ENCODE measurements at places on chromosomes 3 and 15.
A peak's percentile ranks its signal among the peaks of the same experiment; 100 is the strongest.

- DNase-seq = no peak
These were observed 1.5 kb downstream of the SLITRK3 start for GRCh38 chr3:165194511-165195240.

GRCh38 chr15:86193716-86194380 is 114.2 kb downstream of the AGBL1 start:
- no peak for DNase-seq

GRCh38 chr15:22936577-22937472 is 43.3 kb downstream of the CYFIP1 start:
- no peak for DNase-seq

GRCh38 chr3:10757821-10758130 is 58.3 kb upstream of the SLC6A11 start:
- DNase-seq = no peak

DNA sequence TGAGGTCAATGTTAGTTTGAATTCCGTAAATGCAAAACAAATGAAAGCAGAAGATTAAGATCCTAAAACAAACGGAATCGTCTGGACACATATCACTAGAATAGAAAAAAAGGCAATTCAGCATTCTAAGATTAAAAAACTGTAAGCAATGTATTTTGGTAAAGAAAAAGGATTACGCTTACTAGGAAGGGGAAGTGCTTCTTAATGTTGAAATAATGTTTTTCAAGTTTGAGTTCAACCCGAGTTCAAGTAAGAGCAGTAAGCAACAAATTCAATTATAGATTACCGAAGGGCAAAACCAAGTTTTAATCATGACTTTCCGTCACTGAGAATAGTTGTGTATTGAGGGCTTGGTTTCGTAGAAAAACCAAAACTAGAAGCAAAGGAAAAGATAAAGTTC is 637 bp downstream of the CIP2A start:
- peak; percentile 19 for DNase-seq

- peak; percentile 97 for DNase-seq
These were observed 64.5 kb downstream of the CGNL1 start for GRCh38 chr15:57440799-57441198.

GRCh38 chr15:61660579-61660978 is 399.7 kb downstream of the VPS13C start:
- peak; percentile 31 for DNase-seq

GRCh38 chr3:62238003-62238402 is 135.3 kb downstream of the FEZF2 start:
- no peak for DNase-seq

DNA sequence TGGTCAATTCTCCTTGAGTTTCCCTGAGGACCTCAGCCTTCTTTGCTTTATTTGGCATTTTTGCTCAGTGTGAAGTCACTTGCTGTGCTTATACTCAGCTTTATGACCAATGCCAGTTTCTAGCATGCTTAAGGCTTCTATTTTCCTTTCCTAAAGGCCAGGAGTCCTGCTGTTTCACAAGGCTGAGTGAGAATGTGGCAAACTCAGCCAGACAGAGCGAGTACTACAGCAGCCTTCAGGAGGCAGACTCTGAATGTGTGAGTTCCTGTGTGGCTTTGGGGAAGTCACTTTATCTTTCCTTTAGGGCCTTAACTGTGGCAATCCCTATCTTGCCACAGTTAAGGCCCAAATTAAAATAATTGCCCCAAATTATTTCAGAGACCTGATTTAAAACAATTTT is 213.2 kb upstream of the MRPL3 start:
- DNase-seq = no peak

DNA sequence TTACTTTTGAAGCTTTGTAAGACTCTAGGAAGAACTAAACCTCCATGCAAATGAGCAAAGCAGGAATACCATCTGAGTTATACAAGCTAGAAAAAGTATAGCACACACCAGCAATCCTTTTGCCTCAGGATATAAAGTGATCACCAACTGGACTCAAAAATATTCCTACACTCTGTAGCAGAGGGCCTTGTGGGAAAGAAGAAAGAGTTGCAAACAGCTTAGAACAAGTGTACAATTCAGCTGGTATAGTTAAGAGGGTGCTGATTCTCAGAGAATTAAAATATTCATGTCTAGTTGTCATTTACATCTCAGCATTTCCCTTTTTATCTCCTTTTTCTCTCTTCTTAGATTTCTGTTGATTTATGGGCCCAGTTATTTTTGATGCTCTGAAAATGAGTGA is 248.4 kb downstream of the GAP43 start:
- DNase-seq = no peak

DNA sequence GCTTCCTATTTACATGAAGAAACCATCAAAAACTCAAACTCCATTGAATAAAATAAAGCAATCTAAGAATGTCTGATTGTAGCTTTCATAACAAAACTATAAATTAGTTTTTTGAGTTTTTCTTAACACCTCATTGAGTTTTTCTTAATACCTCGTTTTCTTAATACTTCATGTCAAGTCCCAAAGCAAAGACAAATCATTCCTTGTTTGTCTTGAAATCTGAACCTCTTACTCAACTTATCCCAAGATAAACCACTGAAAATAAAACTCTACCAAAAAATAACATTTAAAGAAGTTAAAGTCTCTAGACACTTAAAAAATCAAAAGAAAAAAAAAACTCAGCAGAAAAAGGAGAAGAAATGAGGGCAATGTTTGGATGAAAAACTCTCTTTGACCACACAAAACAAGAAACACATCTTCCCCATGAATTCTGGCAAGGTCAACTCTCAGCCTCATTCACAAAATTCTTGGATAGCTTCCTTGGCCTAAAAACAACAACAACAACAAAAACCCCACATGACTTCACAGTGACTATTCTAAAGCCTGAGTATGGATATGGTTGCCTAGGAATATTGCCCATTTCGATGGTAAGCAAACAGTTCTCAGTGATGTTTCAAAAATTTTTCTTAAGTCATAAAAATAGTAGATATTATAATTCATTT is 38.2 kb downstream of the TMCC1 start:
- DNase-seq = peak; percentile 12

- DNase-seq = no peak
These were observed 22.4 kb downstream of the LYZL4 start for GRCh38 chr3:42387802-42388651.

GRCh38 chr3:156627946-156628569 is 46.3 kb upstream of the TIPARP start:
- peak; percentile 39 for DNase-seq

DNA sequence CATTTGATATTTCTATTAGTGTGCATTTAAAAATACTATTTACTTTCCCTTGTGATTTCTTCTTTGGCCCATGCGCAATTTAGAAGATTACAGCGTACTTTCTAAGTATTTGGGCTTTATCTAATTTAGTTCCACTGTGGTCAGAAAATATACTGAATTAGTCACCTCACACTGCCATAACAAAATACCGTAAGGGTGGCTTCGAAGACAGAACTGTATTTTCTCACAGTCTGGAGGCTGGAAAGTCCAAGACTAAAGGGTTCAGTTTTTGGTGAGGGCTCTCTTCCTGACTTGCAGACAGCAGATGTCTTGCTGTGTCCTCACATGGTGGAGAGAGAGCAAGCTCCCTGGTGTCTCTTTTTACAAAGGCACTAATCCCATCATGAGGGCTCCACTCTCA is 286.2 kb downstream of the ADAMTSL3 start:
- DNase-seq = no peak

GRCh38 chr3:184620475-184621119 is 59.0 kb downstream of the EPHB3 start:
- peak; percentile 57 for DNase-seq

DNA sequence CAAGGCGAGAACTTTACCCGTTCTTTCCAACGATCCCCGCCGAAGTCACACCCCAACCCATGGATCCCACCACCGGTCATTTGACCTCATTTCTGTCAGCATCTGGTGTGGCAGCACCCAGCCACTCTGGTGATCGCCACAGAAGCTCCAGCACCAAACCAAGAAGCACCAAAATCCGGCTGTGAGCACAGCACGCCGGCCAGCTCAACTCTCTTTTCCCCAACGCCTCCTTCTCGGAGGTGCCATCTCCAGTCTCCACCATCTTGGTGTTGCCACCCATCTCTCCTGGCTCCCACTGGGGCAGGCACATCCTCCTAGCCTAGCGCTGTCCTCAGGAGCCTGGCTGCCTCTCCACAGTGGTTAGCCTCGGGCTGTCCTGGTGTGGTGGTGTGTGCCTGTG is 6.5 kb downstream of the MUC4 start:
- DNase-seq = no peak

GRCh38 chr3:70716832-70717231 is 404.4 kb upstream of the MDFIC2 start:
- DNase-seq = peak; percentile 37

GRCh38 chr3:100954199-100954935 is 38.9 kb downstream of the ABI3BP start:
- no peak for DNase-seq

GRCh38 chr3:187919544-187919943 is 174.3 kb upstream of the BCL6 start:
- no peak for DNase-seq

GRCh38 chr15:51766341-51766740 is 14.9 kb downstream of the TMOD2 start:
- no peak for DNase-seq

- no peak for DNase-seq
These were observed 463.3 kb upstream of the CCDC54 start for GRCh38 chr3:106913966-106914365.

DNA sequence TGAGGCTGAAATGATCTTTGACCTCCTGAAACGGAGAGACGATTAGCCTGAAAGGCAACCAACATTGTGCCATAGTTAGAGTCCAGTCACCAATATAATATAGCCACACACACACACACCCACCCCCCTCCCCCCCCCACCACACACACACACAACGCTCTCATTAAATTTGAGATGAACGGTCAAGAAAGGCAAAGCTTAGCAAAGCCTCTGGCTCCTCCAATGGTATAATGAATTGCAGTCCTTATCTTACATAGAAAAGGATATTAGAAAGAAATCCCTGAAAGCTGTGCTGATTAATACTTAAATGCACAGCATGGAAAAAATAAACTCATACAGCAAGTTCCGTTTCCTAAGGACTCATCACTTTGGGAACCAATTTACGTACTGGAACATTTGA is 876 bp upstream of the ZNF385D start:
- DNase-seq = no peak

DNA sequence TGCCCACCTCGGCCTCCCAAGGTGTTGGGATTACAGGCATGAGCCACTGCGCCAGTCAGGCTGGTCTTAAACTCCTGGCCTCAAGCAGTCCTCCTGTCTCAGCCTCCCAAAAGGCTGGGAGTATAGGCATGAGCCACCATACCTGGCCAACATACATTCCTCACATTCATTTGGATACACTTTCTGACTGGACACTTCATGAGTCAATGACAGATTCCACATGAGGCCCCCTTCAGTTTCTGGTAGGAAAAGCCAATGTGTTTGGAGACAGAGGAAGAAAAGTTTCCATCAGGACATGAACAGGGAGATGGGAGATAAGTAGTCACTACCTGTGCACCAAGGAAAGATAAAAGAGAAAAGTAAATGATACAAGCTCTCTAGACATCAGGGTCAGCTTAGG is 49.4 kb upstream of the GSK3B start:
- DNase-seq = no peak

GRCh38 chr15:34973512-34973911 is 4.0 kb upstream of the AQR start:
- DNase-seq = no peak

GRCh38 chr15:60854858-60855564 is 374.1 kb downstream of the RORA start:
- DNase-seq = peak; percentile 38

- DNase-seq = no peak
These were observed 12.8 kb downstream of the IL17RB start for GRCh38 chr3:53859178-53859577.

- DNase-seq = peak; percentile 46
These were observed 5.8 kb upstream of the PLA2G4D start for GRCh38 chr15:42100021-42100800.

DNA sequence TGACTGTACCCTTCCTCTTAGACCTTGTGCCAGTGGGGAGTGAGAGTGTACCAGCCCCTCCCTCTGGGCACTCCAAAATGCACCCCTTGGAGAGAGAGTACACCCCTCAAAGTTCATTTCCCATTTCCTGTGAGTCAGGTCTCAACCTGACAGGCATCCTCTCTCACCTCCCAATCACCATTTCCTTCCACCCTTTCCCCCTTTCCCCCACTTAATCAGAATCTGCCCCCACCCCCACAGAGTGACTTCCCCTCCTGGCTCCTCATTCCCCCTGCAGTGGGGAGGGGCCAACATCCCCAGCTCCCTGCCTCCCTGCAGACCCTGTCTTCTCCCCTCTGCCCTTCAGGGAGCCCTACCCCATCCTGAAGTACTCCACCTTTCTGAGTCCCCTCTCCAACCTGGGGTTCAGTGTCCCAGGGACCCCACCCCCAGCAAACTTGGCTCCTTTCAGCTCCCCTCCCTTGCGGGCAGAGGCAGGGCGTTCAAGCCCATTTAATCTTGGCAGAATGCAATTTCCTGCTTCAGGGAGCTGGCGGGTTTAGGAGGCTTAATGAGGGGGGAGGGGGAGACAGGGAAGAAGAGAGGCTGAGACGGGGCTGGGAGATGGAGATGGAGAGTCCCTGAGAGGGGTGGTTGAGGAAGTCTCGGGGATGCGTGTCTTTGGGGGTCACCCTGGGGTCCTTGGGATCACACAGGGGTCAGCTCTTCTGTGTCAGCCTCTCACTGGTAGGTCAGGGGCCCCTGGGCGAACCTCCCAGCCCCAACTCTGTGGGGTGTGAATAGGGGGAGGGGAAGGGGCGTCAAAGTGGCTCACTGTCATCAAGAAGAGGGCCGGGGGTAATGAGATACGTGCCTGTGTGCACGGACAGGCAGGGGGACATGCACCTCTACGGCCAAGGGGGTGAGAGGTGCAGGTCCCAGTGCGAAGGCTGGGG is 16.6 kb upstream of the SEMA3F start:
- DNase-seq = no peak

DNA sequence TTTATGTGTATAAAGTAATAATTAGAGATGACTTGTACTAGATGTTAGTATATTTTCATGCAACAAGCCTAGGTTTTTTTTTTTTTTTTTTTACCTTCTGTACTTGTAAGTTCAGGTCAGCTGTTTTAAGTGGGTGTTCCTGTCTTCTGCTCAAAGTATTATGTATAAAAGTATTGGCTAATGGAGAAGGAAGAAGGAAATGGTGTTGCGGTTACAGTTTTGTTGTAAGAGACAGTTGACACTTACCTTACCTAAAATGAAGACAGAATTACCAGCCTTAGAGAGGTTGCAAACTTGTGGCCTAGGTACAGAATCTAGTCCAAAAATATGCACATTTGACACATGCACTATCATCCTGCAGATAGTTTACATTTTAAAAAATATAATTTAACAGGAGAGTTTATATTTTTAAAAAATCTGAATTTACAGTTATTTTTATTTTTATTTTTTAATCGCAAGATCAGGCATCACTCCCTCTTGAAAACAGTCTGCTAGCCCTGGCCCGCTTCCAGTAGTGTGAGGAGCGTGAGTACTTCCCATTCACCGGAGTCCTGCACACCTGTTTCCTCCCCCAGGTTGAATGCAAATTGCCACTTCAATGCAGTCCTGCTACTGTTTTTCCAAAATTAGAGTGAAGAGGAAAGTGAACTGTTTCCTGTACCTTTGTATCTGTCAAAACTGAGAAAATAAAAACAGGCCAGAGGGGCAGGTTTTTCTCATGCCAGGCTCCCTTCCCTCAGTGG is 224.3 kb upstream of the SOX2 start:
- DNase-seq = no peak

GRCh38 chr3:120680193-120680894 is 1.7 kb downstream of the HGD start:
- DNase-seq = no peak
